ENCODE measurements at places on chromosomes 2 and 18. TPM values are rescaled to one million over a fixed set of nuclear protein-coding genes. Genes with fewer than 3 reads are reported as not detected.

The SKOR2 gene
- total RNA-seq, result not detected

DNA sequence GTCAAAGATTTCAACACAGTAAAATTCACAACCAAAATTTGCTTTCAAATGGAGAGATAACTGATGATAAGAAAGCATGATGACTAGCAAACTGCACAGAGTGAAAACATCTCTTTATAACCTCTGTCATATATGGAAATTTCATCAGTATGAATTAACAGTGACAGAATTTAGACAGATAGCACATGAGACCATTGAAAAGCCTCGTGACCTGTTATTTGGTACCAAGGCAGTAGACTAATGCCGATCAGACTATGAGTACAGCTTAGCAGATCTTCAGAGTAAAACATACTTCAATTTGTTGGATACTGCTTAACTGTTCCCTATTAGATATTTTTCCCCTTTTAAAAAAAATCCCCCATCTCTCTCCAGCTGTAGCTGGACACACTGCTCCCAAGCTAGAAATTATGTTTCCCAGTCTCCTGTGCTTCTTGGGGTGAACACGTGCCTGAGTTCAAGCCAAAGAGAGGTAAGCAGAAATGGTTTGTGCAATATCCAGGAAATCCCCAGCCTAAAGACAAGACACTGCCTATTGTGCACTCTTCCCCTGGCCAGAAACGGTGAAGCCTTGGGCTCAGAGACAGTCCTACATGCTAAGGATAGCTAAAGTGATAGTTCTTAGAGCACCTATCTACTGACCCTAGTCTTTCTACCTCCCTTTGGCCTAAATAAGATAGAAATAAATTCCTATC lies 256.1 kb downstream of the NCKAP5 start:
- DNase-seq, result no peak

DNA sequence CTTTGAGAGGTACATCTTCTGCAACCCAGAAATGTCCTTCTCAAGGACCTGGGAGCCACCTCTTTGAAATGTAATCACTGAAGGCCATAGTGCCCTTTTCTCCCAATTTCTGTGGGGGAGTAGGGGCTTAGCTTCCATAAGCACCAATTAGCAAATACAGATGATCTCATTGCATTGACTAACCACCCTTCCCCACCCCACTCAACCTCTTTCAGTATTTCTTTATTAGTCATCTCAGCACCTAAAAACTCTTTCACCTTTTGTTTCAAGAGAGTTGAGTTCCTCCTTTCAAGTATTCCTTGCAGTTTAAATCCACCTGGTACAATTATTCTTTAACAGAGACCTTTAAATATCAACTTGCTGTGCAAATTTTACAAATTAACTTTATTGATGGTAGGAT lies 1011.8 kb upstream of the CDH2 start:
- no peak for DNase-seq

DNA sequence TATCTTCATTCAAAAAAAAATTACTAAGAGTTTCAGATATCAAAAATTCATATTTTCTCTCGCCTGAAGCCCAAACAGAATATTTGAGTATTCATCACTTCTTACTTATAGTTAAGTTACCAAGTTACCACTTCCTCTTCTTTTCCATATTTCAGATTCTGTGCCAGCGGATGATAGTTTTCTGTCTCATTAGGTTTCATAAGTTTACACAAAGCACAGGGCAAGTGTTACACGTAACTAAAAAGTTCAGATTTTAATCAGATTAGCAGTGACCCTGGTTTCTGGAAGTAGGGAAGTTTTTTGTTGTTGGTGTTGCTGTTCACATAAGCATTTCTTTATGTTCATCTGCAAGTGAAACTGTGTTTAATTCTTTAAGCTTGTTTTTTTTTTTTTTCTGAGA lies 10.2 kb downstream of the AFTPH start:
- DNase-seq, result no peak

DNA sequence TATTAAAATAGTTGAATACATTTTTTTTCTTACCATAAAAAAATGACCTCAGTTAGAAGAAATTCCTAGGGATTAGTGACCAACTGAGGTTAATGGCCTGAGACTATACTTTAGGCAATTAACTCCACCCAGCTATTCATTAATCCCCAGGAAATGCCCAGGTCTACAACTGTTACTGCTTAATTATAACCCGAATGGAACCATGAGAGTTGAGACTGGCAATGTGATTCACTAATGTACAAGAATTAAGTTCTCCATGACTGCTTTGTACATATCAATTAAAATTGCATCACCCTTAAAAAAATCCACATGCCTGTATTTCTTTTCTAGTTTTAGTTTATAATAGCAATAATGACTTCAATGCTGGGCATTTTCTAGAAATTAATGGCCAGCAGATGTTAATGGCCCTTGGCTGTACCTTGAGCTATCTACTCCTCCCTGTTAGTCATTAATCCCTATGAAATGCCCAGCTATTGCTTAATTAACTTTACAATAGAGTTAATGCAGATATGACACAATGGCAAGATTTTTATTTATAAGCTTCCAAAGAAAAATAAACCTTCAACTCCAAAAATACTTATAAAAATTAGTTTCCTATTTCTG lies 44.1 kb downstream of the ERBB4 start:
- no peak for DNase-seq

The FBXO36 gene
- 0.95 TPM for total RNA-seq

DNA sequence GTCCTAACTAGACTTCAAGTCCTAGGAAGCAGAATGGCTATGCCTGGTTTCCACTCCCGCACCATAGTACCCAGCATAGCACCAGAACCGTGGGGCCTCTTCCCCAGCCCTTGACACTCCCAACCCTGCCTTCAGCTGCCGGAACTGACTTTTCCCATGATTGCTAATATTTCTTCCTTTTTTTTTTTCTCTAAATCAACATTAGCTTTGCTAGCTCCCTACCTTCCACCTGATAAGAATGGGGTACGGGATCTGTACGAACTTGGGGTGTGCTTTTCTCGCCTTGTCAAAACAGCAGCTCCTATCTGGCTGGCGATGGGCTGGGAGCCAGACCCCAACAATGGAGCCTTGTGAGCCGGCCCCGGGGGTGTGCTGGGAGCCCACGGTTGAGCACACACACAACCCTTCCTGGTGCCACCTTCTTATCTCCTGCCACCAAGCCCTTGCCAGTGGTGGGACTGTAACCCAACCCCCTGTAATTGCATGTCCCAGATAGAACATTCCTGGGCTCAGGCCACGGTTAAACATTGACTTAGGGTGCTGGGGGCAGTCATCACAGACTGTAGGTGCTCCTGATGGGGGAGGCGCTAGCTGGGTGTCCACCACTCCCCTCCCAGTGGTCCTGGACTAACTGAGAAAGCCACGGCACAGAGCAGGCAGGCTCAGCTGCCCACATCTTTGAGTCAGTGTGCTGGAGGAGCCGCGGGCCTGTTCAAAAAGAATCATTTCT lies 213.0 kb upstream of the HAAO start:
- no peak for DNase-seq

GRCh38 chr2:62603154-62603712 lies 97.2 kb upstream of the TMEM17 start:
- no peak for DNase-seq

GRCh38 chr2:100940240-100940639 lies 61.8 kb upstream of the RPL31 start:
- no peak for DNase-seq

The MC2R gene
- not detected for total RNA-seq

GRCh38 chr2:105764059-105764458 lies 19.3 kb downstream of the NCK2 start:
- DNase-seq, result no peak

The RASGRP3 gene
- 3.1 TPM for total RNA-seq

- peak; percentile 45 for DNase-seq
Observed at GRCh38 chr2:127623388-127624319, 22.3 kb upstream of the GPR17 start.

The DGUOK gene
- 96.6 TPM for total RNA-seq

- DNase-seq, result no peak
Observed at GRCh38 chr2:181988154-181988924, 2.7 kb downstream of the PPP1R1C start.

The FSHR gene
- total RNA-seq, result not detected

DNA sequence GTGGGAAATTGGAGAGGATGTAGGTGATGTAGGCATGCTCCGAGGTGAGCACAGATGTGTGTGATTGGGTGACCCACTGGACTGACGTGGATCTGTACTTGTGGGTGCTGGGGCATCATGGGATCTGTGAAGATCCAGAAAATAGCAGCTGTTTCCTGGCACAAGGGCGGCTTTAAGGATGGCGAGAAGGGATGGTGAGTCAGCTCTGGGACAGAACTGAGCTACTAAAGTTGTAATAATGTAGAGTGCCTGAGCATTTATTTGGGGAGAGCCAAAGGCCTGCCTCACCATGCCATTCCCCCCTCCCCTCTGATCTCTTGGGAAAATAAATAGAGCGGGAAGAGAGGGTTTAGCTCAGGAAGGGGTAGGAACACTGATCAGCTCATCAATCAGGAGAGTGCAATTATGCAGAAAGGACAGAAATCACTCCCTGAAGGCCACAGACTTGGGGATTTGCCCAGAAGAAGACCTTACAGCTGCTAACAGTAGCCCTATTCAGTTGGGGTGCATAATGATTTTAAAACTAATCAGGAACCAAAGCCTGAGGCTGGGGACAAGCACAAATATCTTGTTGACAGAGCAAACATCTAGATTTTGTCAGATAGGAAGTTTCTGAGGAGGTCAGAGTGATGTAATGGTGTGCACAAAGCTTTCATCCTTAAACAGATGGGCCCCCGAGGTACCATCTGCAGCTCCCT lies 30.3 kb downstream of the TANC1 start:
- no peak for DNase-seq

DNA sequence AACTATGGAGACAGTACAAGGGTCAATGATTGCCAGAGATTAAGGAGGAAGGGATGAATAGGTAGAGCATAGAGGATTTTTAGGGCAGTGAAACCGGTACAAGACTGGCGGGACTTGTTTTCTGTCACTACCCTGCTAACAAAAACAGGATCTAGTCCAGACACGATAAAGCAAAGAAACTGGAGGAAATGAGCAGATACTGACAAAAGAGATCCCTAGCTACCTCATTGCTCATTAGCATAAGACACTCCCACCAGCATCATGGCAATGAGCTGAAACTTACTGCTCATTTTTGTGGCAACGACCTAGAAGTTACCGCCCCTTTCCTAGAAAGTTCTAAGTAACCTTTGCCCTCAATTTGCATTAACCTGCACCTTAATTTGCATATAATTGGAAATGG lies 131.2 kb downstream of the ETAA1 start:
- DNase-seq, result no peak

The RTP5 gene
- 0.18 TPM for total RNA-seq

GRCh38 chr18:74714791-74715190 lies 117.1 kb downstream of the ZNF407 start:
- DNase-seq, result no peak

The PLB1 gene
- 0.39 TPM for total RNA-seq

The ABCB6 gene
- 22.1 TPM for total RNA-seq

DNA sequence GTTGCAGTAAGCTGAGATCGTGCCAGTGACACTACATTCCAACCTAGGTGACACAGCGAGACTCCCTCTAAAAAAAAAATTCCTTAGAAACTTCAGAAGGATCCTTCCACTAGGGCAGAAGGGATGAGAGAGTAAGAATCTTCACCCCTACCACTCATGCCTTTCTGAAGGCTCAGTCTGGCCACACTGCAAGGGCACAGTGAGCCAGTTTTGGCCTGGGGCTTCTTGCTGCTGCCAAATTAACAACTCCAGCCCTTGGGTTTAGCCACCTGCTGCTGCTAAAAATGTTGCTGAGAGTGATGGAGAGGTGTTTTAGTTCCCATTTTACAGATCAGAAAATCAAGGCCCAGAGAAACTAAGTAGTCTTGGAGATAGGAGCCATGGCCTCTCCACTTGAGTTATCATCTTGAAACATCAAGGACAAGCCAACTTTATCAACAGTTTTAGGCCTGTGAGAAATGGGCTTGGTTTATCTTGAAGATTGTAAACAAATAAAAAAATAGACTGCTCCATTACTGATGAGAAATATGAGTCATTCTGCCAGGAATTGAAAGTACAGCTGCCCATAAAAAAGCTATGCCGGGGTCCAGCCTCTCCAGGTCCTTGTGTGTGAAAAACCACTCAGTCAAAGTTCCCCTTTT lies 31.9 kb upstream of the CASP8 start:
- DNase-seq, result no peak

GRCh38 chr2:166959556-166959955 lies 71.3 kb downstream of the XIRP2 start:
- no peak for DNase-seq

The ELOA2 gene
- not detected for total RNA-seq

GRCh38 chr2:173963323-173963816 lies 1.8 kb downstream of the SP3 start:
- no peak for DNase-seq

DNA sequence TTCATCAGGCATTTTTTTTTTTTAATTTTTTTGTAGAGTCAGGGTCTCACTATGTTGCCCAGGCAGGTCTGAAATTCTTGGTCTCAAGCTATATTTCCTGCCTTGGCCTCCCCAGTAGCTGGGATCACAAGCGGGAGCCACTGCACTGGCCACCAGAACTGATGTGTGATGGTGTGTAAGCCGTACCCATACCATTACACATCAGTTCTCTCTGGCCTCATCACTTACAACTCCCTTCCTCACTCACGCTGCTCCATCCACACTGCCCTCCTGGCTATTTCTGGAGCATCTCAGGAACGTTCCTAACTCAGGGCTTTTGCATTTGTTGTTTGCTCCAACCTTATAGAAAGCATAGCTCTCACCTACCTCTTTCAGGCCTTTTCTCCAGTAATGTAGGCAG lies 834.5 kb upstream of the ID2 start:
- DNase-seq, result no peak

DNA sequence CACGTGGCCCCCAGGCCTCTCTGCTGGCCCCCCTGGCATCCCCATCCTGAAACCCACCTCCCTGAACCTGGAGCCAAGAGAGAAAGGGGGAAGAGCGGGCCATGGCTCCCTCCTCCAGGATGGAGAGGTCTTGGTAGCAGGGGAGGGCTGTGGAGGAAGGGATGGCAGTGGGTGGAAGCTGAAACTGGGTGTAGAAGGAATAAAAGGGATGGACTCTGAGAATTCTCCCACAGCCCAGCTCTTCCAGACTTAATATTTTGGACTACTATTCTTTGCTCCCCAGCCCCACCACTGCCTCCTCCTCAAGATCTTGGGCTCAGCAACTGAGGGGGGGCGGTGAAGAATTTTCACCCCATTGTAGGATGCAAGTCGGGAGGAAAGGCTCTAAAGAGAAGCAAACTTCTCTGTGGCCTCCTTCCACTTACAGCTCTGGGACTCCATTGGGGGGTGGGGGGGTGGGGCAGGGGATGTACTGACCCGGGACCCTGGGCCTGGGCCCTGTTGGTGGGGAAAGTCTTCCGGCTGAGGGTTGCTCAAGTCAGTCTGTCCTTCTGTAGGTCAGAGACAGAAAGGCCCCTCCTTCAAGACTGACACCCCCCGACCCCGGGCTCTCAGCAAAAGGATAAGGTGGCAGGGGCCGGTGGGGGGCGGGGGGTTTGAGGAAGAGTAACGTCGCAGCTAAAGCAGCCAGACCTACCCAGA lies 501 bp downstream of the TNS1 start:
- no peak for DNase-seq

GRCh38 chr18:40852406-40852805 lies 1102.6 kb upstream of the PIK3C3 start:
- no peak for DNase-seq

DNA sequence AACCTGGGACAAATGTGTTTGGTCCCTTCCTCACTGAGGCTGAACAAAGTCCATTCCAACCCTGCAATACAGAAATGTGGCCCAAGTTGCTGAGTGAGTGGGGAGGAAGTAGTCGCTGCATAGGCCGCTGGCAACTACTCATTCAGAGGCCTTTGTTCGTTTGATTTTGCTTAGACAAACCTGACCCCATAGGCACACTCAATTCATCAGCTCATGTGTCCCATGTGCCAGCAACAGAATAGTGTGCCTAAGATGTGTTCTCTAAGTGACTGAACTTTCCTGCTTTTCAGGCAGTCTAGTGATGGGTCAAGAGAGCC lies 23.0 kb downstream of the PTPN18 start:
- no peak for DNase-seq

The TGFA gene
- 0.42 TPM for total RNA-seq

All from CD8-positive, alpha-beta memory T cell (primary cell).